ENCODE measurements at places on chromosomes 4 and X. TPM values are rescaled to one million over a fixed set of nuclear protein-coding genes. Genes with fewer than 3 reads are reported as not detected.
A peak's percentile ranks its signal among the peaks of the same experiment; 100 is the strongest.

GRCh38 chr4:141647966-141648365, 11.6 kb downstream of the IL15 start:
- DNase-seq: no peak

DNA sequence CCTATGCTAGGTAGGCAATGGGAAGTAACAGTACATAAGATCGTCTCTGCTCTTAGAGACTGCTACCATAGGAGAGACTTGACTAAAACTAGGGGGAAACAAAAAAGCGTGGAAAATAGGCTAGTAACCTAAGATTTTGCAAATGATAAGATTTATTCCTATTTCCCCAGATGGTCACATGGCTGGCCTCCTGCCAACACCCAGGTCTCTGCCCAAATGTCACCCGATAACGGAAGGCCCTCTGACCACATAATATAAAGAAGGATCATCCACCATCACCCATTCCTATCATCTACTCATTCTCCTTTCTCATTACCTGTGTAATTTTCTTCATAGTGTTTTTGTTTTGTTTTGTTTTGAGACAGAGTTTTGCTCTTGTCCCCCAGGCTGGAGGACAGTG, 4.7 kb downstream of the LAMP2 start:
- no peak for DNase-seq

GRCh38 chr4:88514557-88515511, 8.7 kb downstream of the PYURF start:
- DNase-seq: no peak

DNA sequence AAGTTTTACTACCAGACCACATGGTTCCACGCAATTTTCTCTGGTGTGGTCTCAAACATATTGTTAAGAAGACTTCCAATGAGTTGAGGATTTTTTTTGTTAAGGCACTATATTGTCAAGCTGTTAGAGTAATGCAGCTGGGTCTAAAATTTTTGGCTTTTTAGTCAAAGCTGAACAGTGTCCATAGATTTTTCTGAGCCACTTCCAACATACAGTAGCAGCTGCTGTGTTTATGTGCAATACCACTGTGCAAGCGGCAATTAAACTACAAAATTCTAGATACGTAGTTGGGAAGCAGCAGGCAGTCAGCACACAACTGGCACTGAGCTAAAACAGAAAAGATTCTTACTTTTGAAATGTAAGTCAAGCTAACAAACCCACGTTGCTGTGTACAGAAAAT, 1551.1 kb upstream of the AGA start:
- DNase-seq: no peak

GRCh38 chr4:26088433-26088928, 174.5 kb downstream of the SMIM20 start:
- no peak for DNase-seq

- DNase-seq: no peak
These were observed 98.4 kb downstream of the PCDH7 start for GRCh38 chr4:30818541-30818940.

DNA sequence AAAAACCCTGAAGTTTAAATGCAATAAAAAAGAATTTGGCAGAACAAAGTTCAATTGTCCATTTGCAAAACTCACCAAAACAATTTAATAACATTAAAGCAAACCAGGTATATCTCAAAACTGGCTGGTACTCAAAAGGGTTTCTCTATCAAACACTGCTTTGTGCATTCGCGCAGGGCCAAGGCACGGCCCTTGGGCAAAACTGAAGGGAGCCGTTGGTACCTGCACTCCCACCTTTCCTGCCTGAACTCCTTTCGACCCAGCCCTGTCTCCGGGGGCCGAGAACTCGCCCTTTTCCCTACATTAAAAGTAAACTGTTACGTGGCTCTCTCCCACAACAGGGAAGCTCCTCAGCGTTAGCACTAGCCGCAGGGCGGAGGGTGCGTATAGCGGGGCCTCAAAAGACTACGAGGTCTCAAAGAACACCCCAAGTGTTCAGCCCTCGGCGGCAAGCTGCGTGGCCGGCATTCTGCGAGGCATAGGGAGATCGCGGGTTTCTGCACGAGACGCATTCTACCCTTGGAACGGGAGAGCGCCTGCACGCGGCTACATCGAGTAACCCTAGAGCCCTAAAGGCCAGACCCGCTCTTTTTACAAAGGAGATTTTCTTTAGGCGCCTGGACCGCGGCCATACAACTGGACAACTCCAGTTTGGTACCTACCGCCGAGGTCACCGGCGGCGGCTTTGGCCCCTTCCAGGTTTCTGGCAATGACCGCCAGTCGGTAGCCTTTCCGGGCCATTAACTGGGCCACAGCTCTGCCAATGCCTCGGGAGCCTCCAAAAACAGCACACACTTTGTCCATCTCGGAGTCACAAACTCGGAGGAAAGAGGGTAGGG, 550 bp downstream of the CBR4 start:
- DNase-seq: no peak

DNA sequence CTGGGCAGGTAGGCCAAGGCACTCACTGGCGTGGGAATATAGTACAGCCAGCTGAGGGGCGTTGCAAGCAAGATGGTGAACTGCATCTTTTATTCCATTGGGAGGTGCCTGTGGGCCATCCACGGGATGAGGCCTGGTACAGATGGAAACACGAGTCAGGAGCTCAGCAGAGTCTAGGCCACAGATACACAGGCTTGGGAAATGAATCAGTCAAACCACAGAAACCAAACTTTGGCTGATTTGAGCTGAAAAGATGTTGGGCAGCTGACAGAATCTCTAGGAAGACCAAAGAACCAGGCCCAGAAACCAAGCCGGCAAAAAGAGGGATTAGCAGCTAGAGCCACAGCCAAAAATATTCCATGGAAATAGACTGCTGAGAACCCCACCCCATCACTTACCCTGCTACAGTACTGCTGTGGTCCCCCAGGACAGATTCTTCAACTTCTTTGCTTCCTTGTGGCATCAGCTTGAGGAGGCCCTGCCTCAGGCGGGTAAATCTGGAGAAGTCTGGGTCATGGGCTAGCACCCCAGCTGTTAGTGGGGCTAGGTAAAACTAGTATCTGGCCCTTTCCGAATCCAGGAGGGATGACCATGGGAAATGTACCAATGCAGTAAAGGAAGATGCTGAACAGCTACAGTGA, 75.4 kb downstream of the TMEM131L start:
- no peak for DNase-seq

DNA sequence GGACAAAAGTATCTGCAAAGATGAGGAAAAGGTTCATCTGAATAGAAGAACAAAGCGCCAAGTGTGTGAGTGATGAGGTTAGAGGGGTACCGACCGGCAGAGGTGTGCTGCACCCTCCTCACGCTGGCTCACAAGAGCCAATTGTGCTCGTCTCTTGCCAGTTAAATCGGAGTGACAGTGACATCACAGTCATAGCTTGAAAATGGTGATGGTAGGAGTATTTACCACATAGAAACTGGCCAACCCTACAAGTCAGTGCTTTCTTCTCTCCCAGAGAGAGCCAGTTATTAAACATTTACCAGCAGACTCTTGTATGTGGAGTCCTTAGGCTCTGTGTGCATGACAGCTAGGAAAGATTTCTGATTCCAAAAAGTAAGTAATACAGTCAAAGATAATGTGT, 32.4 kb downstream of the CLDN22 start:
- DNase-seq: no peak

DNA sequence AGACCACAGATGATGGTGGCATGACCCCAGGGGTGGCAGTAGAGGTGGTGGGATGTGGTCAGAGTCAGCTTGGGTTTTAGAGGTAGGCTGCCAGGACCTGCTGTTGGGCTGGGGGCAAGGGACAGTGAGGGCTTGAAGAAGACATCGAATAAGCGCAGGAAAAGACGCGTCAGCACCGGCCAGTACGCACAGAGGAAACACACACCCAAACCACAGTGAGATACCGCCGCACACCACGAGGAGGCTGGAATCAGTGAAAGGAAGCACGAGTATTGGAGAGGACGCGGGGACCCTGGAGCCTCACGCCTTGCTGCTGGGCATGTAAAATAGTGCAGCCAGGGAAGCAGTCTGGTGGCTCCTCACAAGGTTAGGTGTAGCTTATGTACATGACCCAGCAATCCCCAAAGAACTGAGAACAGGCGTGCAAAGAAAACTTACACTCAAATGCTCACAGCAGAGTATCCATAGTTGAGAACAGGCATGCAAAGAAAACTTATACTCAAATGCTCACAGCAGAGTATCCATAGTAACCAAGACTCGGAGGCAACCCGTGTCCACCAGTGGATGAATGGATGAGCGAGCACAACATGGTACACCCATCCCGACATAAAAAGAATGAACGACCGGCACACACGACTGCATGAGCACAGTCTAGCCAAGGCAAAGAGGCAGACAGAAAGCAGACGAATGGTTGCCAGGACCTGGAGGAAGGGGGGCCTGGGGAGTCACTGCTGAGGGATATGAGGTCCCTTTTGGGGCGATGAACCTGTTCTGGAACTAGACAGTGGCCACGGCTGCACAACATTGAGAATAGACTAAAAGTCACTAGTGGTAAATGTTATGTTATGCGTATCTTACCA, 13.3 kb downstream of the PDZD4 start:
- no peak for DNase-seq

DNA sequence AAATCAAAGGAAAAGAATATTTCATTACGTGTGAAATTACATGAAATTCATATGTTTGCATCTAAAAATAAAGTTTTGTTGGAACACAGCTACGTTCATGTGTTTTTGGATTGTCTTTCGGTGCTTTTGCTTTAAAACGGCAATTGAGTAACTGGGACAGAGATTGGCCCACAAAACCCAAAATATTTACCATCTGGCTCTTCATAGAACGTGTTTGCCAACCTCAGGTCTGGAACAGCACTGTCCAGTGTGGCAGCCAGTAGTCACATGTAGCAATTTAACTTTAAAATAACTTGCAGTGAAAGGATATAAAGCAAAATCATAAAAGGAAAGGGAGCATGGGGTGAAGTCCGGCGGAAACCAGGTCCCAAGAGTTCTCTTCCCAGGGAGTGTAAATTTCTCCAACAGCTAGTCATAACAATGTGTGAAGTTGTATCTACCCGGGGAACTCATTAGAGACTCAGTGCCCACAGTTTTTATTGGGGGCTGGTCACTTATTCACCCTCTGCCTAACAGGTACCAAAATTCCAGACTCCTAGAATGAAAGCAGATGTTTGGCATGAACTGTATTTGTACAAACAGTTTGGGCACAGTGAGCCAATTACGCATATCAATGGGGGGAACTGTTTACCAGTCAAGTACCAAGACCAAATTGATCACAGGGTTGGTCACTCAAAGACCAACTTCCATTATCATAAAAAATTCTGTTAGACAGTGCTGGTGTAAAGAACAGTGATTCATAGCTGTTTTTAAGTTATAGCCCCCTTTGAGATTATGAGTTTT, 10.3 kb downstream of the OCIAD1 start:
- DNase-seq: no peak

- DNase-seq: no peak
These were observed 355.1 kb downstream of the PDHA2 start for GRCh38 chr4:96194993-96195392.

- no peak for DNase-seq
These were observed 69.3 kb downstream of the NBDY start for GRCh38 chrX:56798339-56798711.

GRCh38 chr4:25013756-25014661, 16.7 kb downstream of the LGI2 start:
- DNase-seq: peak; percentile 89

DNA sequence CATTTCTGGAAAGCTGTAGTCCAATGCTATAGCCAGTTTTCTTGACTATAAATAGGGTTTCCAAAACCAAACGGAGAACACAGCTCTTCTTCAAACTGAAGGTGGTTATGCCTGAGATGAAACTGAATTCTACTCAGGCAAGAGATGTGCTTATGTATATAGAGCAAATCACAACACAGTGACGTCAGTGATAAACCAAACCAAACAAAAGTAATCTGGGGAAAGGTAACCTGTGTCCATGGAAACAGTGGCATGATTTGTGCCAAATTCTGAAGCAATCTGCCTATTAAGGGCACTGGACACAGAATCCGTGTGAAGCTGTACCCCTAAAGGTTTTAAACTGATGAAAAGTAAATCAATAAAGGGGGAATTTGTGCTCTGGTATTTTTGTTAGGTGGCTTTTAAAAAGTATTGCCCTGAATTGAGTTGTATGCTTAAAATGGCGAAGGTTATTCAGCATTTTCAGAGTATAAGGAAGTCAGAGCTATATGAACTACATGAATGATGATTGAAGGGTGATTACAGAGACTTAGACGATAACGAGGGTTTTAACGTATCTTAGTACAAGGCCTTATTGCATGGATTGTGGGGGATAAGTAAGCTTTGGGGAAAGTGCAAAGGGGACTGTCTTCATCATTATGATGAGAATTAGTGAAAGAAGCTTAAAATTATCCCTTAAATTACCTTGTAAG, 38.6 kb downstream of the NPY5R start:
- DNase-seq: no peak

GRCh38 chr4:168360271-168360670, 41.7 kb upstream of the DDX60 start:
- no peak for DNase-seq

GRCh38 chr4:55947912-55948725, 626 bp upstream of the CEP135 start:
- no peak for DNase-seq

DNA sequence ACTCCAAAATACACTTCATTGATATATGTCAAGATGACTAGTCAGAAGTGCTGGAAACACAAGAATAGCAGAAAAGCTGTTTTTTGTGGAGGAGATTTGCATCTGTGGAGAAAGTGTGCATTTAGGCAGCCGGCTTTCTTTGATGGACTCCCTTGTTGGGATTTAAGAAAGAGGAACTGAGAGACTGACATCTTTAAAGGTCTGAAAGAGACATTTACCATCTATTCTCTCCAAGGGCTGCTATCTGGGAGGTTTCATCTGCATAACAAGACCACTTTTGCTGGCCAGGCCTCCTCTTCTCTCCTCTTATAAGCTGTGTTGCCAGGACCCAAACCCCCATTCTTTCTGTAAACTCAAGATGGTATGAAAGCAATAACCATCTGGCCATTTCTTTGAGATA, 1065.0 kb downstream of the NLGN4X start:
- no peak for DNase-seq

GRCh38 chr4:159019356-159019755, 83.5 kb upstream of the RAPGEF2 start:
- no peak for DNase-seq

- DNase-seq: no peak
These were observed 162.1 kb downstream of the CBR4 start for GRCh38 chr4:168847771-168848502.

DNA sequence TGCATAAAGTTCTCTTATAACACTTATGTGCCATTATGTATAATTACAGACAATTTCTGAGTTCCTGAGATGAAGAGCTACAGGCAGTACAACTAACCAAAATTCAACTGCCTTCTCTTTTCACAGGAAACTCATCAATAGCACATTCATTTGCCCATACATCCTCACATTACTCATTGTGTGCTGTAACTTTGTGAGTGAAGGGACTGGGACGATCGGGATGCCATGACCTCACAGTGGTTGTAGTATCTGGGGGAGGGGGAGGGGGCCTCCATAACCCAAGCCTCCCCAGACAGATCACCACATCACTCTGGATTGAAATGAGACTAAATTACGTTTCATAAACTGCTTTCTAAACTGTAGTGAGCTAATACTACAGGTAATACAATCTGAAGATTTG, 60.7 kb downstream of the ABCG2 start:
- no peak for DNase-seq

Gene GLOD5
- 1.6 TPM for polyA plus RNA-seq

Gene EPHA5
- 0.79 TPM for polyA plus RNA-seq

Gene GATA1
- polyA plus RNA-seq: 0.45 TPM

Gene DNAAF6
- polyA plus RNA-seq: 0.06 TPM

Gene SNX25
- 21.6 TPM for polyA plus RNA-seq

Gene GEMIN8
- polyA plus RNA-seq: 30.3 TPM

Gene PPP4R3C
- not detected for polyA plus RNA-seq

Gene AKAP4
- 0.16 TPM for polyA plus RNA-seq

Gene PCYT1B
- polyA plus RNA-seq: 2.7 TPM

Gene F9
- polyA plus RNA-seq: not detected

Gene LRP2BP
- 3.6 TPM for polyA plus RNA-seq

All from renal cortex interstitium (tissue), 15 donors.